ENCODE measurements at places on chromosomes 7 and 10.

GRCh38 chr10:61319386-61320256 is 133.6 kb downstream of the TMEM26 start:
- no peak for DNase-seq

DNA sequence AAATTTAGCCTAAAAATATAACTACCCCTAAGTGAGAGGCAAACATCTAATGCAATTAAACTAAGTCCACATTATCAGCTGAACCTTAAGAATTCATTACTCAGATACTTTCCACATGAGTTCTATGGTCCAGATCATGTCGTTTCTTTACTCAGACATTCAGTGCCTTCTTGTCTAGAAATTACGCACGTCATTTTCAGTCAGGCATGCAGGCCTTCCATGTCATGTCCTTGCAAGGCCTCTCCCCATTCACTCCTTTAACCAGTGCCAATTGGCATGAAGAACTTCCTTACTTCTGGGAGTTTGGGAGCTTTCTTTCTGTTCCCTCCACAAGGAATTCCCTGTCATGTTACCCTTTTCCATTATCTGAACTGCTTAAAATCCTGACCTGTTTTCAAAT is 118.8 kb downstream of the NRP1 start:
- no peak for DNase-seq

DNA sequence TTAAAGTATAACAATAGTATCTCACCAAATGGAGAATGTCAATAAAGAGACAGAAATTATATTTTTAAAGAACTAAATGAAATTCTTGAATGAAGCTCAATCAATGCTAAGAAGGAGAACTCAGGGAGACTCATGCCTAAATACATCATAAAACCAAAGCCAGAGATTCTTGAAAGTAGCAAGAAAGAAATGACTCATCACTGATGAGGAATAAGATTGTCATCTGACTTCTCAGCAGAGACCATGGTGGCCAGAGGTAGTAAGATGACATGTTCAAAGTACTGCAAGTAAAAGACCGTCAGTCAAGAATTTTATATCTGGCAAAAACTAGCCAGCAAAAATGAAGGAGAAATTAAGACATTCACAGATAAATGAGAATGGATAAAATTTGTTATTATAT is 399.0 kb downstream of the GRID1 start:
- no peak for DNase-seq

GRCh38 chr10:80966326-80966986 is 428.8 kb downstream of the SH2D4B start:
- DNase-seq, result no peak

GRCh38 chr10:22320591-22321155 is at the start of gene BMI1:
TSS of gene BMI1 (plus strand) at chr10:22321099. CDS start at chr10:22326450, 5,351 bp downstream.
- DNase-seq, result peak; percentile 41

DNA sequence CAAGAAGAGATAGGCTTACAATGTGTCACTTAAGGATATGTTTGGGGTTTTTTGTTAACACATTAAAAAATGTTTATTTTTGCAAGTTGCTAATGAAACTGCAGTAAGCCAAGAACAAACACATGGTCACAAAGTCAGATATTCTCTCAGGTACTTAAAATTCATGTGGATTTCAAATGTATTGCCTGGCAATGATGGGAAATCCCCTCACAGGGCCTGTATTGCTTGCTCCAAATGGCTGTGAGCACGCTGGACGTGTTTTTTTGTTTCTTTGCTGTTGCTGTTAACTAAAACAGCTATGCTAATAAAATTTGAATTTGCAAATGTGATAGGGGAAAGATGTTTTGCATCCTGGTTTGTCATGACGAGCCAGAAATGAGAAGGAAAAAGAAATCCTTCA is 3.8 kb upstream of the CELF2 start:
- no peak for DNase-seq

GRCh38 chr10:44511601-44512000 is 126.7 kb upstream of the CXCL12 start:
- no peak for DNase-seq

DNA sequence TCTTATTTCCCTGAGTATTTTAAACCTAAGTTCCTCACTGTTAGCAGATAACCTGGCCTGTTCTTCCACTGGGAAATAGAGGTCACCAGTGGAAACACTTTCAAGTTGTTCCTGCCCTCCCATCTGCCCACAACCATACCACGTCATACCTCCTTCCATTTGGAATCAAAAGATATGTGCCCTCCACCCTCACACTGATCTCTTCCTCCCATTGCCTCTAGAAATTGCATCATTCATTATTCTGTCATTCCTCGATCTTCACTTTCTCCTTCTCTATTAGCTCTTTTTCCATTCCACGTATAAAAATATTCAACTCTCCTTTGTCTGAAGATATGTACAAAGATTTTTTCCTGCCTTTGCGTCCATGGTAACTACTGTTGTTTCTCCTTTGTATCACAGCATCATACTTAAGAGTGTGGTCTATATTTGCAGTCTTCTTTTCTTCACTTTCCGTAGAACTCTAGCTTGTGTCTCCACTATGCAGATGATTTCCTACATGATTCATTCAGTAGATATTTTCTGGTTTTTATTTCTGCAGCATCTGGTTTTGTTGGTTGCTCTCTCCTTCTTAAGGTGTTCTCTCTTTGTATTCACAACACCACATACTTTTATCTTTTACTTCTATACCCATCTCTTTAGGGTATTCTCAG is 312.3 kb downstream of the REEP3 start:
- no peak for DNase-seq

DNA sequence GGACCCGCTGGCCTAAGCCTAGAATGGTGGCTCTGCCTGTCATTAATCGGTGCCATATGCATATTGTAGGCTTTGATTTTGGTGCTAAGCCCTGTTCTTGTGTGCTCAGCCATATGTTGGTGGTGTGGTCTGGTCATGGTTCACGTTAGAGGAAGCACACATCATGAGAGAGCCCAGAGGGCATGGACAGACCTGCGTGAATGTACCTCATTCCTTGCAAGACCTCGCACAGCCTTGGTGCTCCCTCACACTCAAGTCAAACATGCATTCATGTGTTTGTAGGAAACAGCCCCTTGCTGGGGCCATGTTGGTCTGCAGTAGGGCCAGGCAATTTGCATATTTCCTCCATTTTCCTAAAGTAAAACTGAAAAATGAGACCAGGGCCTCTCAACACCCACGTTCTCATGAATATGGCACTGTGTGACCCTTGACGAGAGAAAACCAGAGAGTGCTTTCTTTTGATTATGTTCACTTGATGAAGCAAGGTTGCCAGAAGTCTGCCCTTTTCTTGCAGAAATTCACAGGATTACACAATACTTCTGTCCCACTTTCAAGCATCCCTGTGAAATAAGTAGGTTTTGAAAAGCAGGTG is 268.7 kb downstream of the CELF2 start:
- no peak for DNase-seq

DNA sequence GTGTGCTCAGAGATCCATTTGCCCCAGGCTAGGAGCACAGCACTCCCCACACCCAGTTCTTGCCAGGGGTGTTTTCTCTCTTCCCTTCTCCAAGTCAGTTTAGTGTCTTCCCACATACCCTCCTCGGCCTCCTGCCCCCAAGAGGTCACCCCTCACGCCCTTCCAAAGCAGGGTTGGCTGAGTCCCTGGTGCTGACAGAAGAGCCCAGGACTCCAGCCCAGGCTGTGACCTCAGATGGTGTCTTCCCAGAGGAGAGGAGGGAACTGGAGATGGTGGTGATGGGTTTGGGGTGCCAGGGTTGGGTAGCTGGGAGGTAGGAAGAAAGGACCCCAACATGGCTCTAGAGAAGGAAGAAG is 19.8 kb downstream of the ZNF775 start:
- DNase-seq, result no peak

DNA sequence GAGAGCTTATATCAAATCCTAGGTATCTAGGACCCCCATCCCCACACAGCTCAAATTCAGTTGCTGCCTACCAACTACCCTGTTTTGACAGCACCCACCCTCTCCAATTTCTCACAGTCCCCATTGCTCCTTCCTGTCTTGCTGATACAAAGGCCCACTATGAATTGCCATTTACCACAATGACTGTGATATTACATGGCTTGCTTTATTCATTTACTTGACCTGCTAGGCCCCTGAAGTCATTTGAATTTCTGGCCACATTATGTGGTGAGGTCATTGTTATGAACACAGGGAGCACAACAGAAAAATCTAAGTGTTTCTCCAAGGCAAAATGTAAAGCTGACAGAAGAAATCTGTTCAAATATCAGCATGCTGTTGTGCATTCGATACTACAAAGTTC is 101.4 kb downstream of the PPP1R17 start:
- no peak for DNase-seq

DNA sequence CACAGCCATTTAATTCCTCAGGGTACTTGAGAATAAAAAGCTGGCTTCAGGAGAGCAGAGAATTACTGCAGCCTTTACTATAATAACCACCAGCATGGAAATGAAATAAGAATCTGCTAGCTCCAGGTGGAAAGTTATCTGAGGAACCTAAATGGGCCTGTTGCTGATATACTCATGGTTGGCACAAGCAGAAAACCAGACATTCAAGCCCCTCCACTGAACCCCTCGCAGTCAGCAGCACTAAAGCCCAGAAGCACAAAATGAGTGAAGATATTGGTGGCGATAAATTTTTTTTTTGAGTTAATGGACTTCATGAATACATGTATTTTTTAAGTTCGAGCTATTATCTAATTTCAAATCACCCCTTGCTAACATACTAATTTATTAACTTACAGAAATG is 303.9 kb upstream of the NRP1 start:
- DNase-seq, result no peak

GRCh38 chr7:143892527-143893300 is 9.3 kb downstream of the TCAF1 start:
- DNase-seq, result no peak

- no peak for DNase-seq
Observed at GRCh38 chr10:102545997-102546396, 42.2 kb downstream of the SUFU start.

- DNase-seq, result no peak
Observed at GRCh38 chr10:132443605-132443982, 46.6 kb downstream of the PWWP2B start.

DNA sequence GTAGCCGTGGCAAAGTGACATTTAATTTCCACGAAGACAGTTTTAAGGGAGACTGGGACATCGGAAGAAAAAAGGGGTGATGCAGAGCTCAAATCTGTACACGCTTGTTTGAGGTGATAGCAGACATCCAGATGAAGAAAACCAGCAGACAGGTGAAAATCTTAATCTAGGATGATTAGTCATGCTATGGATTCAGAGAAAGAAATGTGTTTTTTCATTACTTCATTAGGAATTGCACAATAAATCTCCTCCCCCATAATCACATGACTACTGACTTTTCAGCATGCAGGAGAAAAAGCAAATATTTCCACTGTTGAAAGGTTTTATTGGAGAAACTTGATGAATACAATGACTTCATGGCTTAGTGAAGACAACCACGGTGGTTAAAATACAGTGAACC is 2.5 kb downstream of the NUDT5 start:
- no peak for DNase-seq

- DNase-seq, result no peak
Observed at GRCh38 chr7:6266699-6267098, 5.7 kb downstream of the CYTH3 start.

GRCh38 chr7:1966631-1967200 is 266.0 kb downstream of the MAD1L1 start:
- DNase-seq, result no peak

DNA sequence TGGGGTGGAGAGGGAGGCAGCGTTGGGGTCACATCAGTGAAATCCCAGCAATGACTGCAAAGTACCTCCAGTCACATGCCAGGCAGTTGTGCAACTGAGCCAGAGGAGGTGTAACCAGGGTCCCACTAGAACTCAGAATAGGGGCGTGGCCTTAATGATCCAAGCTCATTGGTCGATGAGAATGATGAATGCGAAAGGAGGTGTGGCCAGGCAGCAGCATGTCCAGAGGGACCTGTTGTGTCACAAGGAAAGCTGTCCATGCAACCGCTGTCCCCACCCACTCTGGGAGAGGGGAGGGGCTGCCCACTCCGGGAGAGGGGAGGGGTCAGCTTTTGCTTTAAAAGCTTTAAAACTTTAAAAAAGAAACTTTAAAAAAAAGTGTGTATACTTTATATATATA is 25.3 kb upstream of the MTPAP start:
- DNase-seq, result no peak

GRCh38 chr7:140888087-140888486 is 36.6 kb downstream of the BRAF start:
- no peak for DNase-seq

DNA sequence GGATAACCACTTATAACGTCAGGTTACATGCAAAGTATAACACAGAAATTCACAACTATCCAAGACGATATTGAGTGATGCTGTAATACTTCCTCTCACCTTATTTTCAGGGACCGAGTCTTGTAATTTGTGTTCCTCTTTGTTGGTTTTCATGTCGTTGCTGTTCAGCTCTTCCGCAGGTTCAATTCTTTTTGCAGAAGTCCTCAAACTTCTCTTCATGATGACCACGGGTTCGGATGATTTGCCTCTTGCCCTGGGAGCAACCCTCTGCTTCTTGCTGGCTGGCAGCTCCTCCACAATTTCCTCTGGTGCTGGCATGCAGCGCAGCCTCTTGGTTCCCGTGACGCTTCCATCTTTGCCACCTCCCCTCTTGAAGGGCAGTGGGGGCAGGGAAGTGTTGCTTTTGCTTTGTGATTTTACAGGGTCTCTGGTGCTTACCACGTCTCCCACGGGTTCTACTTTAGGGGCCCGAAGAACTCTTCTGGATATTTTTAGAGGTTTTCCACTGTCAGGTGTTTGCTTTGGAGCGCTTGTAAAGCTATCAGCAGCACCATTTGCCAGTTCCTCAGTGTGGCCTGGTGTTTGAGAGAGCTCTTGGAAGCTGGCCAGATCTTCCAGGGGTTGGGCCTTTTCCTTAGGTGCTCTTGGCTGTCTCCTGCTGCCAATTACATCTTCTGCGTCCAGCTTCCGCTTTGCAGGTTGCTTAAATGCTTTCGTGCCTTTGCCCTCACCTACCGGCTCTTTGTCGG is 23.6 kb downstream of the MKI67 start:
- no peak for DNase-seq

DNA sequence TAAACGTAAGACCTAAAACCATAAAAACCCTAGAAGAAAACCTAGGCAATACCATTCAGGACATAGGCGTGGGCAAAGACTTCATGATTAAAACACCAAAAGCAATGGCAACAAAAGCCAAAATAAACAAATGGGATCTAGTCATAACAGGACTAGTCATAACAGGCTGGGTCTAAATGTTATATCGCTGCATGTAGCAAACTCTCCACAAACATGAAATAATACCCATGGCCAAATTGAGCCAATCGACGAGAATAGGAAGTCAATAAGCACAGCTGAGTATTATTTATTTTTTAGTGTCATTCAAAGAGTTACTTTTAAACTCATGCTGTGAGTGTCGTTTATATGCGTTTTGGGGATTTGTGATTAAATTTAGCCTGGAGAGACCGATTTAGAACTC is 225.1 kb downstream of the TFEC start:
- no peak for DNase-seq

GRCh38 chr7:19015098-19015497 is 102.3 kb downstream of the TWIST1 start:
- no peak for DNase-seq

DNA sequence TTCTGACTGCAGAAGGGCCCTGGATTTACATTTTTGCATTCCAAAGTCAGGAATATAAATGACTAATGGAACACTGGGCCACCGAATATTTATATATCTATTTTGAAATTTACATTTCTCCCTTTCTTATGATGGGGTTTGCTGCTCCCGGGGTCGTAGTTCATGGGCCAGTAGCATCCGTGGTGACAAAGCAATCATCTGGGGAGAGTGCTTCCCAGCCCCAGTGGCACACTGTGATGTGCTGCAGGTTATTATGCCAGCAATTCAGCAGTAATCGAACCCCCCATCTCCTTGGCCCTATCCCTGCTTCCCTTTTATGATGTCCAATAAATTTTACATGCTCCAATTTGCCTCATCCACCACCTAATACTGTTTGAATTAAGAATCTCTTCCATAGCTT is 837.5 kb downstream of the LRMDA start:
- no peak for DNase-seq

Measured in stimulated activated CD8-positive, alpha-beta memory T cell treated with anti-CD3 and anti-CD28 coated beads, Interleukin-4, amount 100 ng/mL, for 1 hour (primary cell).